ENCODE measurements at places on chromosomes 3 and 15. TPM values are rescaled to one million over a fixed set of nuclear protein-coding genes. Genes with fewer than 3 reads are reported as not detected.

The GOLGA6L7 gene
- total RNA-seq = not detected

The ACTC1 gene
- total RNA-seq = not detected

The CPLX3 gene
- 0.19 TPM for total RNA-seq

The MESP2 gene
- total RNA-seq = not detected

The MME gene
- not detected for total RNA-seq

The SCN11A gene
- total RNA-seq = 0.12 TPM

The LRTM1 gene
- total RNA-seq = not detected

The UBR1 gene
- 27.5 TPM for total RNA-seq

The ALDH1L1 gene
- total RNA-seq = not detected

The MLF1 gene
- 0.80 TPM for total RNA-seq

The AQP9 gene
- not detected for total RNA-seq

The POPDC2 gene
- 1.6 TPM for total RNA-seq

The UROC1 gene
- not detected for total RNA-seq

The GREM1 gene
- total RNA-seq = not detected

The GOLGA8G gene
- total RNA-seq = not detected

The P2RY12 gene
- not detected for total RNA-seq

The SUSD5 gene
- total RNA-seq = not detected

The CCR4 gene
- total RNA-seq = 8.8 TPM

The ESYT3 gene
- 0.52 TPM for total RNA-seq

Measured in activated naive CD8-positive, alpha-beta T cell treated with anti-CD3 and anti-CD28 coated beads for 36 hours (primary cell).